Fibroblast of skin of right quadriceps (primary cell): ENCODE measurements at places on chromosomes 7 and 10.

DNA sequence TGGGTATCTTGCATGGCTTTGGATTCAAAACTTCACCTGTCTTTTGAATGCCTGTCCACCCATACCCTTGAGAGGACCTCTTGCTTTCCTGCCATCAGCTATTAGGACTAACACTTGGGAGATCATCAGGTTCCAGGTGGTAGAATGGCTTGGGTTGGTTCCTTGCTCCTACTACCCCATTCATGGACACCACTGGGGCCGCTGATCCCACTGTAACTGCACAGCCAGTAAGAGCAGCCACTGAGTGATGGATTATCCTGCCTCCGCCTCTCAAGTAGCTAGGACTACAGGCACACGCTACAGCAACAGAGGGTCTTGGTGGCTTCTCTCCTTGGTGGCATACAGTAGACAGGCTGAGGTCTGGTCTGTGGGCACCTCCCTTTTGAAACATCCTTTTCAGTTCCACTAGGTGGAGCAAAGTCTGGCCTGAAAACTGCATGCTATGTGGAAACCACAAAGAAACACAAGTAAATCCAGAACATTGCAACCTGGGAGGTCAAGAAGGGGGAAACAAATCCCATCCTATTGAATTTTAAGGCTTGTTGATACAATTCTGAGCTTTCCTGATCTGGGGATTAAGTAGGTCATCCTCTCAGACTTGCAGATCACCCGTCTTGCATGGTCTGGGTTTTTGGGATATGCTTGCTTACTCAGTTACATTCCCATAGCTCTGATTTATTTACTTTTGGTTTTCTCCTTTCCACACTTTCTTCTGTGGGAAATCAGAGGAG lies 9.4 kb downstream of the WBP1L start:
- DNase-seq: peak; percentile 78

DNA sequence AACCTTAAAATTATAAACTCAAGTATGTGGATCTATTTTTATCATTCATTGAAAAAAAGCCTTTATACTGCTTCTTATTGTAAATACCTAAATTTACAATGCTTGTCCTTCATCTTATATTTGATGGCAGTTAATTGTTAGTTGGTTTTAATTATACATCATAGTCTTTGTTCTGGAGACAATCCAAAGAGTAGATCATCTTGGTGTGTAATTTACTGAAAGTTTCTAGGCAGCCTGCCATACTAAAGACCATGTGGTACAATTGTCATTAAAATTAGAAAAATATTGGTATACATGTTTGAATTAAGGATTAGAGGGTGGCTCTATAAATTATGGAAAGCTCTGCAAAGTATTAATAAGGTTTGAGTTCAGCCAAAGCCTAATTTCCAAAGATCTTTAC lies 231.4 kb downstream of the KCND2 start:
- no peak for DNase-seq

DNA sequence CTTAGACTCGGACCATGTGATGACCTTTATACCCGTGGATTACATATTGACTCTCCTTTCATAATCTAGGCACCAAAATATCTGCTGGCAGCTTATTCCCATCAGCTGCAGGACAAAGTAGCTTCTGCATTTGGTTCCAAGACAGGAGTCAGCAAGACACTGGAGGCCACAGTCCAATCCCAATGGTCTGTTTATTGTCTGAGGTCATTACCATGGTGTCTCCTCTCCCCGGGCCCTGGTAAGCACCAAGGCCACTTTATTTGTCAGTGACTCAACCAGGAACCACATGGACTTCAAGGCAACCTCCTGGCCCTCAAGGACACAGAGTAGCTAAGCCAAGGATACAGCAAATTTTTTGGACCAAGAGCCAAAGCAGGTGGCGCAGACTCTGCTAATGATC lies 36.1 kb downstream of the KCNMA1 start:
- DNase-seq: no peak

- DNase-seq: no peak
Measured at GRCh38 chr10:29012926-29013554, 275.8 kb upstream of the LYZL1 start.

DNA sequence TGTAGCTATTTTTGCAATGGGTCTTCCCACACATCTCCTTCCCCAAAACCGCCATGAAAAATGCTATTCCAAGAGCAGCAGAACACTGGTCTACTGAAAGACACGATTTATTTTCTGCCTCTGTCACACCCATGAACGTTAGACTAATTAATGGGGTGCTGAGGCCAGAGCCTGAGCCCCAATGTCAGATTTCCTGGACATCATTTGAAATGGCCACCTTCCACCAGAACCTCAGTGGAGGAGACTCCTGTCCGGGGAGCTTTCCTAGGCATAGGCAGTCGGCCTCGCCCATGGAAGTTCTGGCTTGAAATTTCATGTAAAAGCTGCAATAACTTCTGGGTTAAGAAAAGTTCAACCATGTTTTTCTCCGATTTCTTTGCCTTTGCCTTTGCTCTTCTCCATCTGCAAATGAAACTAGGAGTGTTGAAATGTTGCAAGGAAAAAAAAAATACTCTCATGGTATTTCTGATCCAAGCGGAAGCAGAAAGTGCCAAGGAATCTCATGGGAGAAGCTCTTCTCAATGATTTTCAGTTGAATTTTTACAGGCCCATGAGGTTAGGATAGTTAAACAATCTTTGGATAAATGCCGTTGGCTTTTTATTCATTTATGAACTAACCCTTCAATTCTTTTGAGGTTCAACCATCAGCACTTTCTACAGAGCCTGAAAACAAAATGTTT lies 570.8 kb upstream of the MGMT start:
- DNase-seq: no peak

GRCh38 chr7:30144657-30145306 lies 10.0 kb downstream of the MTURN start:
- no peak for DNase-seq

- DNase-seq: no peak
Measured at GRCh38 chr7:32239764-32240163, 169.6 kb upstream of the PDE1C start.

DNA sequence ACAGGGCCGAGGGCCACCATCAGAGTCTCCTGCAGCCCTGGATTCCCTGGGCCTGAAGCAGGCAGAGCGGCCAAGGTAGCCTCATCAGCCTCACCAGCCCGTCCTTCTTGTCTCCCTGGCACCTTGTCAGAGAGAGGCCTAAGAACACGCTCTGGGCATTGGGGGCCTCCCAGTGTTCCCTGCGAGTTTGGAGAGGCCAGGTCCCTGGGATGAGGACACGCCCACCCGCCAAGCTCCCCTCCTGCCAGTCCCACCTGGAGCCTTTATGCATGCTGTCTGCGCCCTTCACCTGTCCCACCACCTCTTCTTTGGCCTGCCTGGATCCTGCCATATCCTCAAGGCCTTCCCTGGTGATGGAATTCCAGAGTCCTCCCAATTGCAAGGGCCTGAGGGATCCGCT lies 69.2 kb downstream of the LHPP start:
- no peak for DNase-seq

GRCh38 chr7:30815951-30816644 lies 44.9 kb downstream of the MINDY4 start:
- no peak for DNase-seq

DNA sequence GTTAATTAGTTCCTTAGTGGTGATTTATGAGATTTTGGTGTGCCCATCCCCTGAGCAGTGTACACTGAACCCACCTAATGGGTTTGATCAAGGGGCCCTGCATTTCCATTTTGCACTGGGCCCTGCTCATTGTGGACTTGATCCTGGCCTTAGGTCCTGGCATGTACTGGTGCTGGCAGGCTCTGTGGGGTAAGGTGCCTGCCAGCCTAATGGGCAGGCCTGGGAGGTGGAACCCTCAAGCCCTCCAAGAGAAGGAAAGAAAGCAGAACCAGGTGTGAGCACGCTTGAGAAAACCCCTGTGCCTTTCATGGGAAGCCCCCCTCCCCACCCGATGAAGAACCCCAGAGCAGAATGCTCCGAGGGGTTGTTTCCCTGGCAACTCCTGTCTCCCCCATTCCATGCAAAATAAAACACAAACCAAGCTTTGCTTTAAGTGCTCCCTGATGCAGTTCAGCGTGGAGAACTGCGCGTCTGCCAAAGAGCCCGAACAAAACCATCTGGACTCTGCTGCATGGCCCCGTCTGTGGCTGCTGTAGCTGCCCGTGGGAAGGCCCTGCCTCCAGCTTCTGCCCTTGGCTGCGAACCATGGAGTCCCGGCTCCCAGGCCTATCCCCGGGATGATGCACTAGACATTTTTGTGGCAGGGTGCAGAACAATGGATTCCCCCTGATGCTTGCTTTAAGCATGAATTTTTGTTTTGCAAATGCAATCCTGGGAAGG lies 123.3 kb downstream of the PRPF18 start:
- DNase-seq: no peak

DNA sequence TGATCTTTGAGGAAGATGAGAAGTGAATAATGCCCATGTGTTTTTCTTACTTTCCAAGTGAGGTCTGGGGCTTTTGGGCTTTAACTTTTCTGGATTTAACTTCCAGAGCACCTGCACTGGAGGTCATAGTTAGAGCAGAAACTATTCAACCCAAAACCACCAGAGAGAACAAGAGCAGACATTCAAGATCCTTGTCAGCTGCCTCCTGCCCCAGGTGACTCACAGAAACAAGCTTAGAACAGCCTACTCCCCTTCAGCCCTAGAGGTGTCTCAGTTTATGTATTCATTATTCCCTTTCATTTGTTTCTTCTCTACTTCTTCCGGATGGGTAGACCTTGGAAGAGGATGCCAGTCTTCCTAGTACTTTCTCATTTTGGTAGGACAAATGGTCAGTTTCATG lies 270.5 kb downstream of the CNTNAP2 start:
- no peak for DNase-seq

GRCh38 chr10:113709221-113709838 lies 29.6 kb downstream of the CASP7 start:
- peak; percentile 82 for DNase-seq

- DNase-seq: peak; percentile 36
Measured at GRCh38 chr10:117594722-117595121, 52.2 kb downstream of the EMX2 start.

DNA sequence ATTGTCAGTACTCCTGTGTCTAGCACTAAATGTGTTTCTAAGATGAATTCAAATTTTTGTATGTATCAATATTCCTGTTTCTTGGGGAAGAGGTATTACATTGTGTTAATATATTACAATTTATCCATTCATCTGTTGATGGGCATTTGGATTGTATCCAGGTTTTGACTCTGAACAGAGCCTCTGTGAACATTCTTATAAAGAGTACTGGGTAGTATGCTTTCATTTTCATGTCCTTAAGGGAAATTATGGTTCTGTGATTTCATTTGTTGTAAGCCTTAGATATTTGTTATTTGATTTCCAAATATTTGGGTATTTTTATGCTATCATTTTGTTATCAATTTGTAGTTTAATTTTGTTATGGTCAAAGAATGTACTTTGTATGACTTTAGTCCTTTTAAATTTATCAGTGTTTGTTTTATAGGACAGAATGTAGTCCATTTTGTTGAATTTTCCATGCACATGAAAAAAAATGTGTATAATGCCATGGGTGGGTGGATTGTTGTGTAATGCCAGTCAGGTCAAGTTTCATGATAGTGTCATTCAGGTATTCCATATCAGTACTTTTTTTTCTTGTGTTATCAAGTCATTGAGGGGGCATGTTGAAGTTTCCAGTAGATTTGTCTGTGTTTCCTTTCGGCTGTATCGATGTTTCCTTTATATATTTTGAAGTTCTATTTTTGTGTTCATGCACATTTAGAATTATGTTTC lies 38.4 kb downstream of the STAM start:
- DNase-seq: no peak

DNA sequence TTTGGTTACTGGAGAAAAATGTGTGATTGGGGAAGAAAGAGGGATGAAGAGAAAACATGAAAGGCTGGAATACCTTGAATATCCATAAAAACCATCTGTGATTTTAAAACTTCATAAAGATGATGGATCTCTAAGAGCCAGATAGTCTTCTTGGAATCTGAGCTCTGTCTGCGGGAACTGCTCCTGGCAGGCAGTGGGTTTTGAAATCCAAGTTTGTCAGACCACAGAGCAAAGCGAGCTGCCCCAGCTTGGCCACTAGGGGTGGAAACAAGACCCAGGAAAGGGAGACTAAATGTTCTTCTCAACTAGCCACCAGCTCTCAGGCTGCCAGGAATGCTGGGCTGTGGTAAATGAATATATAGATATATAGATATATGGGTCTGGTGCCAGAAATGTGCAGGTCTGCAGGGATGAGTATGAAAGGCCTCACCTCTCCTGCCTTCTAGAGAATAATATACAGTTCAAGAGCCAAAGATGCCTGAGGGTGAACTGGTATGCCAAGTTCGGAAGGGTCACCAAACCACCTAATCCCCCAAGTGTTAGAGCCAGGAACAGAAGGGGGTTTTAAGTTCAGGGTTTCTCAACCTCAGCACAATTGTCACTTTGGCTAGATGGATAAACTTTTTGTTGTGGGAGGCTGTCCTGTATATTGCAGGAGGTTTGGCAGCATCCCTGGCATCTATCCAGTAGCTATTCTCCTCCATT lies 208.8 kb downstream of the KCNMA1 start:
- peak; percentile 76 for DNase-seq

- no peak for DNase-seq
Measured at GRCh38 chr10:96645191-96645721, 58.4 kb upstream of the TM9SF3 start.

GRCh38 chr7:50818324-50818723 lies 35.6 kb upstream of the GRB10 start:
- DNase-seq: no peak

DNA sequence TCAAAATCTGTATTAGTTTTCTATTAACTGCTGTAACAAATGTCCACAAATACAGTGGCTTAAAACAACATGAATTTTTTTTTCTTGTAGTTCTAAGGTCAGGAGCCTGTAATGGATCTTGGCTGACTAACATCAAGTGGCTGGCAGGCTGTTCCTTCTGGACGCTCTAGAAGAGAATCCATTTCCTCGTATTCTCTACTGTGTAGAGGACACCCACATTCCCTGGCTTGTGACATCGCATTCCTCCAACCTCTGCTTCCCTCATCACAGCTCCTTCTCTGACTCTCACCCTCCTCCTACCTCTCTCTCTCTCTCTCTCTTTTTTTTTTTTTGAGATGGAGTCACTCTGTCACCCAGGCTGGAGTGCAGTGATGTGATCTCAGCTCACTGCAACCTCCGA lies 4.8 kb upstream of the CALHM1 start:
- DNase-seq: no peak

GRCh38 chr10:92757066-92757710 lies 67.4 kb downstream of the HHEX start:
- peak; percentile 54 for DNase-seq

DNA sequence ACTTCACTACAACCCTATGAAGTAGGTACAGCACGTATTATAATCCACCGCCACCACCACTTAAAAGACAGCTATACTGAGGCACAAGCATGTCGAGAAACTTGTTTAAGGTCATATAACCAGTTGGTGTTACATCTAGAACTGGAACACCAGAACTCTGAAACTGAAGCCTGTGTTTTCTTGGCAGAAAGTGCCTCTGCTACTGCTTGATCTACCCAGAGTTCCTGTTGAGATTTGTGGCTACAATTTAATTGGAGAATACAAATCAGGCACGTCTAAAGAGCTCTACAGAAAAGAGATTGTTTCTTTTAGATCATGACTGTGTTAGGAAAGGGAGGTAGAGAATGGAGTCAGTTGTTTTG lies 4.3 kb upstream of the ADD3 start:
- no peak for DNase-seq
